ENCODE measurements at places on chromosomes 6 and 20.

DNA sequence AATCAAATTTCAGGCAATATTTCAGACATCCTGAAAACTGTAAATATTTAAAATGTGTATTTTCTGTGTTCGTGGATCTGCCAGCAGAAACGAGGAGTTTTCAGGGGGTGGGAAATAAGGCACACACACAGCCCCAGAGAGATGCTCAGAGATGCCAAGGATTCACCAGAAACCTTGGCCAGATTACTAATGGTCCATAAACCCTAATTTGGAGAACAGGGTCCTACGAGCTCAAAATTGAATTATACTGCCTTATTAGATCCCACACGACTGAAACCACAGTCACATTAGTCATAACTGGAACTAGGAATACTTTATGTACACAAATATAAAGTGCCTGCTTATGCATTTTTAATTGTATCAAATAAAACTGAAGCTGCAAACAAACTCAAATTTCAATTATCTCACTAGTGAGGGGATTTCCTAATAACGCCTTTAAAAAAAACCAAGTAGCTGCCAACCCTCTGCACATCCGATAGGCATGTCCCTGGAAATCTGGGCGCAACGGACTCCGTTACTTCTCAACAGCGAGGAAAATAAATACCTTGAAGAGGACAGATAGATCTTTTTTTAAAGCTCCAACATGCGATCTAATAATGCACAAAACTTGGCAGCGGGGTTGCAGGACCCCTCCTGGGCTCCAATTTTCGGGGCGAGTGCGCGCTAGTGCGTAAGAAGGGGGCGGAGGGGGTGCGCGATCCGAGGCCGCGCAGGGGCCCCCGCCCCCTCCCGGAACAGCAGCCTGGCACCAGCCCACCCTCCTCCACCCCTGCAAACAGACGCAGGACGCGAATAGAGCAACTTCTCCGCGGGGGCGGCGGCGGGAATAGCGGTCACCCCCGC lies 897 bp downstream of the CHD6 start:
- peak; percentile 6 for DNase-seq

DNA sequence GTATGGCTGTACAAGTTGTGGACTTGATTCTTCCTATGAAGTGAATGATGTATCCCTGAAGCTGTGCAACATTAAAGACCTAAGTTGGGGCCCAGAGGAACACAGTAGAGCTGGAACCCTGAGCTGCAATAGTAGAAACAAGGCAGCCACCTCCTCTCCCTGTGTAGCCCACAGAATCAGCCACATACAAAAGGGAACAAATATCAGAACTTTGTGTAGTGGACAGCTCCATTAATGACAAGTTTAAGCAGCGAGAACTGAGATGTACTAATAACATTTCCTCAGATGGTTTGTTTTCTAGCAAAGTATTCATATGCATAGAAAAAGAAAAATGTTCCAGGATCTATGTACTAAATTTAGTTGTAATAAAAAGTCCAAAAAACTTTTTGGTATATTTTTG lies 19.2 kb downstream of the PHACTR1 start:
- DNase-seq, result no peak

DNA sequence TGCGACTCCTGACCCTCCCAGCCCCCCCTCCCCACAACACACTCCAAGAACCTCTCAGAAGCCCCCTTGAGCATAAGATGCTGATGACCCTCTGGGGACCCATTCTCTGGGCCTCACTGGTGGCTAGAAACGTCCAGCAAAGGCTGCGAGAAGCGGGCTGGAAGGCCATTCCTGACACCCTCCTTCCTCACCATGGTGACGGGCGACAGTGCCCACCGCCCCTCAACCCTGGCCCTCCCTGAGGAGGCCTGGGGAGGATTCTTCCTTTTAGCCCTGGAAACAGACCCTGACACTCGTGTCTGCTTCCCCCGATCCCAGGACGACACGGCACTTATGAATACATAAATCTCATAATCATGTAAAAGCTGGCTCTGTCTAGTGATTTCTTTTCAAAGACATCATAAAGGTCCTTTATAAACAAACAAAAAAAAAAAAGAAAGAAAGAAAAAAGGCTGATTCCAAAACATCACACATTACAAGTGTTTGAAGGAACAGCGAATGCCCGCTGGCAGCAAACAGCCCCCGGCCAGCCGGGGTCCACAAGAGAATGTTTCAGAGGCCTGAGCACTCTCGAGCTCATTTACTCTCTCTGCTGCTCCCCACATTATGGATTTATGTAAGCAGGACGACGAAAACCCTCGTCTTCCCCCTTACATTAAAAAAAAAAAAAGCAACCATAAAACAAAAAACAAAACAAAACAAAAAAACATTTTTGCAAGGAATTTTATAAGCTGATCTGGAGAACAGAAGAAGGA lies 40.7 kb downstream of the PREX1 start:
- DNase-seq, result no peak

DNA sequence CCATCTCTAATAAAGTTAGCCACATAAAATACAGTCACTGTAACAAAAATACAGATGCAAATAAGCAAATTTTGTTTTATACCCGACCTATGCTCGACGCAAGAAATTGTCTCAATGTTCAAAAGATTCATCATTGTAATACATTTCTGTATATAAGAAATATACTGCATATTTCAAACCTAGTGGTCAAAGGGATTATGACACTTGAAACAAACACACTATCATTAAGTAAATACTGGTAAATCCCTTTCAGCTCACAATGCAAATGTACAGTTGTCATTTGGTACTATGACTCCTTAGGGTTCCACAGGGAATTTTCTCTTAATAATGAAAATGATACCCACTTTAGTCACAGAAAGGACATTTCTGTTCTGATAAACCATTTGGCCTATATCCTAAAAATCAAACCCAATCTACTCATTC lies 2.2 kb downstream of the HIVEP2 start:
- no peak for DNase-seq

- DNase-seq, result no peak
Measured at GRCh38 chr6:73308712-73309534, 45.2 kb downstream of the DPPA5 start.

- DNase-seq, result no peak
Measured at GRCh38 chr6:157019733-157020132, 242.6 kb downstream of the ARID1B start.

DNA sequence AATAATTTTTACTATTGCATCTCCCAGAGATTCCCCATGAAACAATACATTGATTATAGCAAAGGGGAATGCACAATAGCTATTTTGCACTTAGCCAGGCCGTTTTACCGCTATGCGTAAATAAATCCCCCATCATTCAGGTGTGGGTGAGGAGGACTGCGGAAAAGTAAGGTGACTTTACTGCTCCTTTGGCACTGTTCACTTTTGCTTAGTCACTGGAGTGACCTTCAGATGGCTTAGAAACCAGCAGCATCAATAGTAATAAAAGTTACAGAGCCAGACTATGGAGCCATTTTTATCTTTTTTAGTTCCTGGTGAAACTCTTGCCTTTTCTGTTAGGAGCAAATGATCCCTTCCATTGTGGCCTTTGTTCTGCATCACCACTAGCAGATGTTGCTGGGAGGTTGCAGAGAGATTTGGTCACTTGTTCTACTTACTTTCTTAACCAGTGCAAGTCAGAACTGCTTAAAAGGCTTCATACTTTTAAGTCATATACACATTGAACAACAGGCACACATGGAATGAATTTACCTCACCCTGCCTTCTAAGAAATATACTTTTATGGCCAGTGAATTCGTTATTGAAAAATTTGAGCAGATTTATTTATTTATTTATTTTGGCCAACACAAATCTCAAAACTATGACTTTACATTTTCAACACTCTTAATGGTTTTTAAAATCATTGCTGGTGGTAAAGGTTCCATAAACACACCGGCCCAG lies 12.1 kb upstream of the BTBD3 start:
- no peak for DNase-seq

DNA sequence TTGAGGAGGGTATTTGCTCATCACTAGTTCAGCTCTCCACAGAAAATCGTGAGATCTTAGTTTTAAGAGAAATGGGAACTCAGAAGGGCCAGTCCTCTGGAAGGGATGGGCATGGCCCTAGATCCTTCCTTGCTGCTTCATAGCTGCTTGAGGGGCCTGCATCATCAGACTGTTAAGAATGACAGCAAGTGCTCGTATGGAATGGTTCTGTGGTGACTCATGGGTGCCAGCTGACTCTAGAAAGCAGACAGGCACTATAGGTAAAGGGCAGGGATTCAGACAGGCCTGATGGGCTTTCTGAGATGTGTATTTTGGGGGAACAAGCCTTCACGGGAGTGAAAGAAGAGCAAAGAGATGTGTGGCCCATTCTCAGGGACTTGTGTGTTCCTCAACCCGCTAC lies 90.8 kb downstream of the MYLK4 start:
- no peak for DNase-seq

DNA sequence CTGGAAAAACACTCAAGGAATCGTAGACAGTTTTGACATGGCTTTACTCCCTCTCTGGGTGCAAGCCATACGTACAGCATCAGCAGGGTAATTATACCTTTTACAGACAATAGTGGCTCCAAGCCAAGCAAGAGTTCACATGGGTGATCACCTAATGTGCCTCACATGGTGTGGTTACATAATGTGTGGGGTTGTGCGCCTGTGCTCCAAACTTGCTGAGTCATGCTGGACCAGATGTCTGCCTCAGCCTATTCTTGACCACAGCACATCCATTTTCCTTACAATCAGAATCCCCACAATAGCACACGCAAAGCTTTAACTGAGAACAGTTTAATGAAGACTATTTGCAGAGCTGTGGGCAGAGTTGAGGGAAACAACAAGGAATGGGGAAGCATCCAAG lies 74.5 kb downstream of the ALDH8A1 start:
- no peak for DNase-seq

DNA sequence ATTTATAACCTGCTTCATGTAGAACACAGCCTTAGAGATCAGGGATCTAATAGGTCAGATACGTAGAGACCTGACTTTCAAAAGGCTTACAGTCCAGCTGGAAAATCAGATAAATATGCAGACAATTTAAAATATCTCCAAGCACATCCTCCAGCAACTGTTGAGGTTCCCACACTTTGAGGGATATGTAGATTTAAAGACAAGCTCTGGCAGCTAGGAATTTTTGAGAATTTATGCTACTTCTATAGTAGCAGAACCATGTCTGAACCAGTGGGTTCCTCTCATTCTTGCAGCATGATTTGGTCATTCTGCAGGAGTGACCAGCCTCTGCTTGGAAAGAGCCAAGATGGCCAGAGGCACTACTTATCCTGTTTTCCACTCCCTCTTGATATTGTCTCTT lies 60.5 kb downstream of the CYB5R4 start:
- DNase-seq, result no peak

DNA sequence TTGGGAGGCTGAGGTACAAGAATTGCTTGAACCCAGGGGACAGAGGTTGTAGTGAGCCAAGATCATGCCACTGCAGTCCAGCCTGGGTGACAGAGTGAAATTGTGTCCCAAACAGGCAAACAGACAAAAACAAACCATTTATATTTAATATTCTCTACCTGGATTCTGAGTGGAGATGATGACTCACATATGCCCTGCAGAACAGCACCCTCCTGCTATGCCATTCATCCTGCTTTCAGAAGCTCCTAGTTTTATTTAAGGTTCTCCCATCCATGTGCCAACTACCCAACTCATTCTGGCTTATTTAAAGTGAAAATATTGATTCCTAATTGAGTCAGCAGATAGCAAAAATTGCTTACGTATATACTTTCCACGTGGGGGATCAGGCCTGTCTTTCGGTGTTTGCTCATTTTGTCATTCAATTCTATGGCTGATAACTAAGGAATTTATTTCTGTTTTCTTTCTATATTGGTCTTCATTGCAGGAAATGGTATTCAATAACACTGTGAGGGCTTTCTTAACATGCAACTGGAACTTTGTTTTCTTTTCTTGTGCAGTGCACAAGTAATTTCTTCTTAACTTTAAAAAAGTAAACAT lies 459.1 kb upstream of the JAG1 start:
- no peak for DNase-seq

DNA sequence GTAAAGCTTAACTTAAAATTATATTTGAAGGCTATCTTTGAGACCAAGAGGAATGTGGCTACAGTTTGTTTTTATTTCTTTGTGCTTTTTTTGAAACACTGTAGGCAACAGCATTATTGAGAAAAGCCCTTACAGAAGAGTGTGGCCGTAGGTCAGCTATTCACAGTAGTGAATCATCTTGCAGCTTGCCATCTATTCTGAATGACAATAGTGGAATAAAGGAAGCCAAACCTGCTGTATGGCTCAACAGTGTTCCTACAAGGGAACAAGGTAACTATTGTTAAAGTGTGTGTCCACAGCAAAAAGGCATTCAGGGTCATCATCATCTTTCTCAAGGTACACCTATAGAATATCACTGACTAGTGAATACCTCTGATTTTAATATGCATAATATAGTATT lies 88.5 kb downstream of the KIZ start:
- no peak for DNase-seq

DNA sequence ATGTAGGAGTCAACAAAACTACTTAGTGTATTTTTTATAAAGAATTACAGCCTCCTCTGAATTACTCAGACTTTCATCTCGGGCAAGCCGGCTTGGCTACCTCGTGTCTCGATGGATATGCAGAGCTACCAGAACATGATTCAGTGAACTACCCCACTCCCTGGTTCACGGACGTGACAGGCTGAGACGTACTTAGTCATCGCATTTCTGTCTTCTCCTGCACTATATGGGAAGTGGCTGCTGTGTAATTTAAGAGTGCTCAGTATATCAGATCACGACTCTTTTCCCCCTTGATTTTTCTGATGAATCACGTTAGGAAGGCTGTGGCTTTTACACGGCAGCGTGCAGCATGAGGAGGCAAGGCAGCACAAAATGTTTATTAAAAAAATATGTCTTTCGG lies 302.7 kb upstream of the ZFP64 start:
- DNase-seq, result peak; percentile 14

DNA sequence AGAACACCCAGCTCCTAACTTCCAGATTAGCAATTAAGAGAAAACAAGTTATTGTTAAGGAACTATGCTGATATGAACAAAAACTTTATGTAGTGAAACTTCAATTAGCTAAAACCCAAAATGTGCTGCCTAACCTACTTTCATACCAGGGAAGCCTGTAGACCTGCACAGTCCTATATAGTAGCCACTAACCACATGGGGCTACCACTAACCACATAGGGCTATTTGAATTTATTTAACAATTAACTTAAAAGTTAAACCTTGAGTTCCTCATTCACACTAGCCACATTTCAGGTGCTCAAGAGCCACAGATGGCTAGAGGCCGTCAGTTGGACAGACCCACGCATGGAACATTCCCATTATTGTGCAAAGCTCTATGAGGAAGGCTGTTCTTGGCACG lies 72.4 kb upstream of the LAMP5 start:
- no peak for DNase-seq

- DNase-seq, result no peak
Measured at GRCh38 chr20:57780398-57780797, 70.6 kb upstream of the PMEPA1 start.

GRCh38 chr6:35318196-35319171 lies 20.9 kb downstream of the DEF6 start:
- DNase-seq, result no peak

DNA sequence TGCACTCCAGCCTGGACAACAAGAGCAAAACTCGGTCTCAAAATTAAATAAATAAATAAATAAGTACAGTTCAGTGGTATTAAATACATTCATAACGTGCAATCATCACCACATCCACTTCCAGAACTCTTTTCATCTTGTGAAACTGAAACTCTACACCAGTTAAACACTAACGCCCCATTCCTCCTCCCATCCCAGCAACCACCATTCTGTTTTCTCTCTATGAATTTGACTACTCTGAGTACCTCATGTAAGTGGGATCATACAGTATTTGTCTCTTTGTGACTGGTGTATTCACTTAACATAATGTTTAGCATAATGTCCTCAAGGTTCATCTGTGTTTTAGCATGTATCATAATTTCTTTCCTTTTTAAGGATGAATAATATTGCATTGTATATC lies 29.1 kb upstream of the SCML4 start:
- DNase-seq, result no peak
